NCI-H524 (cell line): ENCODE measurements at places on chromosomes 1 and 21.
A peak's percentile ranks its signal among the peaks of the same experiment; 100 is the strongest.

GRCh38 chr21:39568361-39568760, 44.4 kb upstream of the B3GALT5 start:
- peak; percentile 35 for DNase-seq

DNA sequence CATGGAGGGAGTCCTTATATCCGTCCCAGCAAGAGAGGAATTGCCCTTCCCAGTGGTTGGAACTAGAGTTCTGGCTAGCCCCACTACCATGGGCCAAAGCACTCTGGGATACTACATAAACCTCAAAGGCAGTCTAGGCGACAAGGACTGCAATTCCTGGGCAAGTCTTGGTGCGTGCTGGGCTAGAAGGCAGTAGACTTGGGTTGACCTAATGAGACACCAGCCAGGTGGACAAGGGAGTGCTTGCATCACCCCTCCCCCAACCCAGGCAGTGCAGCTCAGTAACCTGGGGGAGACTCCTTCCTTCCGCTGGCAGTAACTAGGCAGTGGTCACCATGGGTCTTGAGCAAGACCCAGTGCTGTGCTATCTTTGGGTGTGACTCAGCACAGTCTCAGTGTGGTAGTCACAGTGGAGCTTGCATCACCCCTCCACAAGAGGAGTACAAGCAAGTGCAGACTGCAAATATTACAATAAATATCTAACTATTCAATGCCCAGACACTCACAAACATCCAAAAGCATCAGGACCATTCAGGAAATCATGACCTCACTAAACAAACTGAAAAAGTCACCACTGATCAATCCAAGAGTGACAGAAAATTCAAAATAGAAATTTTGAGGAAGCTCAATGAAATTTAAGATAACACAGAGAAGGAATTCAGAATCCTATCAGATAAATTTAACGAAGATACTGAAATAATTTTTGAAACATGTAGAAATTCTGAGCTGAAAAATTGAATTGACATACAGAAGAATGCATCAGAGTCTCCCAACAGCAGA, 84.7 kb upstream of the LYPLAL1 start:
- no peak for DNase-seq

DNA sequence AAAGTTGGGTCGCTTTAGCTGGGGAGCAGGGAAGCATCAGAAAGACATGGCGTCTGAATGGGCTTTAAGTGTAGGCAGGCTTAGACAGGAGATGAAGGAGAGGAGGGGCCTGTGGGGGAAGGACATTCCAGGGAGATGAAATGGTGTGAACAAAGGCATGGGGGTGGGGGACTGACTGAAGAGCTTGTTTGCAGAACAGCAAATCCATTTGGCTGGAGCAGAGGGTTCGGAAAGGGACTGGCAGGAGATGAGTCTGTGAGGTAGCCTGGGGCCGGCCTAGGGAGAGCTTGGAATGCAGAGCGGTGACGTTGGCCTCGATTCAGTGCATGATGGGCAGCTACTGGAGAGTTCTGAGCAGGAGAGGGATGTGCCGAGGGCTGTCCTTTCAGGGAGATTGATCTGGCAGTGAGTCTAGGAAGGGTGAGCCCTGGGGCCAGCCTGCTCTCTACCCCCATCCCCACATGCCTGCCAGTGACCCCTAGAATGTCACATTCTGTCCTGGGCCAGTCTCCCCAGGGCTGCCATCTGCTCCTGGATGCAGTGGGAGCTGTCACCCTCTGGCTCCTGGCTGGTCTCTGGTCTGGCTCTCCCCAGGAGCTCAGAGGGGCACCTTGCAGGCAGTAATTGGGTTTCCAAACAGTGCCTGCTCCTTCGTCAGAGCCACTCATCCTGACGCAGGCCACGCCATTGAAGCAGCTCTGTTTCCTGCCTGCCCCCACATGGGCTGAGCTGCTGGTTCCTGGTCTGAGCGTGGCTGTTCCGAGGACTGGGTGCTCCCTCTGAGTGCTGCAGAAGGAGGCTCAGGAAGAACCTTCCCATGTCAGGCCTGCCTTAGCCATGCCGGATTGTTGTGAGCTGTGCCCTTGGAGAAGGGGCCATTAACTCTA, 22.3 kb upstream of the TMEM222 start:
- DNase-seq, result no peak

DNA sequence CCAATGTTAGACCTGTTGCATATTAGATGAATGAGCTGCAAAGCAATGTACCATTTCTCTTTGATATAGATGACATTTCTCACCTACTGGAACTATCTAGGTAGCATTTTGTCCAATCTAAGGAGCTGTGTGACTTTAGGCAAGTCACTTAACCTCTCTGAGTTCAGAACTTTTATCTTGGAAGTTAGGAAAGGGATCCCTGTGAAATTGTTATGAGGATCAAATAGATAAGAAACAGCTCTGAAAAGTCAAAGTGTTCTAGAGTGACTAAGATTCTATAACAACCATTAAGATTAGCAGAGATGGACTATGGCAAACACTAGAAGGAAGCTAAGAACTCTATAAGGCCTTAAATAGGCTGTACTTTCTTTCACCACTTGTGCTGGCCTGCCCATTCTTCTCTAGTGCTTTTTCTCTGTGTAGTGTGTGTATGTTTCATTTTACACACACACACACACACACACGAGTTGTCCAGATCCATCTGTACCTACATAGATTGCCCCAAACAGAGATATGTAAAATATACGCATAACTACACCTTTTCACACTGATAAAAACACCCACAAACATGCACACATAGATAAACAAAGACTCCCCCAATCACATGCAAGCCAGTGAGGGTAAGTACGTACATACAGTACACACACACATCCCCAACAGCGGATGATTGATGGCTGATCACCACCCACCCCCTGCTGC, 19.4 kb upstream of the LRRN2 start:
- DNase-seq, result no peak

GRCh38 chr1:21289700-21290545, at the start of gene ECE1:
Gene ECE1, minus strand, starts transcription at chr1:21290463. Its CDS starts 49 bp downstream, at chr1:21290414.
- DNase-seq, result peak; percentile 31
